ENCODE measurements at places on chromosomes 2 and 18. TPM values are rescaled to one million over a fixed set of nuclear protein-coding genes. Genes with fewer than 3 reads are reported as not detected.

DNA sequence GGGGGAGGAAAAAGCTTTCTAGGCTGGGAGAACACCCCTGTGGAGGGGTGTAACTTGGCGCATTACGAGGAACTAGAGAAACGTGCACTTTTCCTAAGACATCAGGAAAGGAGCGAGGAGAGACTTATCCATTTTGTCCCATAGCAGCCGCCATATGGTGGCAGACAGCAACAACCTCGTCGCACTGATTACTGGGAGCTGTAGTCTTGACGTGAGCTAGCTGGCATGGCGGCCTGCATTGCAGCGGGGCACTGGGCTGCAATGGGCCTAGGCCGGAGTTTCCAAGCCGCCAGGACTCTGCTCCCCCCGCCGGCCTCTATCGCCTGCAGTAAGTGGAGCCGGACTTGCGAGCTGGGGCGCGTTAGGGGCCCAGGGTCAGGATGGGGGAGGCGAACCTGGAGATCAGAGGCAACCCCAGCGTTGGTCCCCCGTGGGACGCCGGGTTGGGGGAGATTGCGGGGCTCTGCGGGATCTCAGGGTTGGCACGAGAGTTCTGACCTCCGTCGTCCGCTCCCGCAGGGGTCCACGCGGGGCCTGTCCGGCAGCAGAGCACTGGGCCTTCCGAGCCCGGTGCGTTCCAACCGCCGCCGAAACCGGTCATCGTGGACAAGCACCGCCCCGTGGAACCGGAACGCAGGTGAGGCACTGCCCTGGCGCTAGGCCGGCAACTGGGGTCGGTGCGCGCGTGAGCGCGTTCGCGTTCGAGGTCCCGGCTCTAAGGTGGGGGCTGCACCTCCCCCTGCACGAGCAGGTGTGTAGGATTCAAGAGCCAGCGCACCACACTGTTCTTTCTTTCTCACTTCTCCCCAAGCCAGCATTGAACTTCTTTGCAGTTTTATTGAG is at the start of gene MRPL19:
Gene MRPL19 (plus strand): TSS at position 201 of the 843 bp plus-strand sequence. CDS start 25 bp downstream, at position 226.
- DNase-seq: peak; percentile 90

DNA sequence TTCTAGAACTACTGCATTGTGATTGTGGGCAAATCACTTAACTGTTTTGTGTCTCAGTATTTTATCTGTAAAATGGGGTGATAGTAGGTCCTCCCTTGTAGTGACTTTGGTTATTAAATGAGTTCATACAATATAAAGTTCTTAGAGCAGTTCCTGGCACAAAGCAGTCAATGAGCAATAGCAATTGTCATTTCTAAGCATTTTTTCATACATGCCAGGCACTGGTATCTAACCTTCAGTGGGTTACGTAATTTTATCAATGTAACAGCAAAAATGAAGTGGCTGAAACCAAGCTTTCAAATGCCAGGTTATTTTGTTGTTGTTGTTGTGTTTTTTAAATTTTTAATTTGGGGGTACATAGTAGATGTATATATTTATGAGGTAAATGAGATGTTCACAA is 401.9 kb downstream of the MEIS1 start:
- DNase-seq: no peak

DNA sequence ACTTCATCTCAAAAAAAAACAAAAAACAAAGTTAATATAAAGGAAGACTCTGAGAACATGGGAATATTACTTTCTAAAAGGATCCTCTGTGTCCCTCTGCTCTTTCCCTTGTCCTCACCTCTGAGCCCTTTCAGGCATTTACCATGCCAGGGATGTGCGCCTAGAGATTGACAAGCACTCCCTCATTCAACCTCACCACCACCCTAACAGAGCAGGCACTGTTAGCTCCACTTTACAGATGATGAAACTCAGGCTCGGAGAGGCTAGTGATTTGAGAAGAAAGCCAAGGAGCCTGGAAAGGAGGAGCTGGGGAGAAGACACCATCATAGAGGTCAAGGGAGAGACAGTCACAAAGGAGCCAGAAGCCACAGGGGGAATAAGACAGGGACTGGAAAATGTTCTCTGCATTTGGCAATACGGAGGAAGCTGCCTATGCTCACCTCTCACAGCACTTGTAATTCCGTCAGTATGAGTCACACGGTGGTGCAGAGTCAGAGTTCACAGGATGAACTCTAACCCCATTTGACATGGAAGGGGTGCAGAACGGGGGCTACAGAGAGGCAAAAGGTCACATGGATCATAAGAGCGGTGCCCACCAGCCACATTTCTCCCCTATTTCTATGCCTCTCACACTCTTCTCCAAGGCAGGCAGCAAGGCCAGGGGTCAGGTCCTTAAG is 101.8 kb upstream of the NFU1 start:
- DNase-seq: no peak

- no peak for DNase-seq
Measured at GRCh38 chr2:42562474-42563144, 5.8 kb upstream of the MTA3 start.

The SERPINB3 gene
- not detected for polyA plus RNA-seq

All from muscle of arm (tissue), 14 donors.